Suprapubic skin (tissue), 4 donors: ENCODE measurements at places on chromosomes 3 and 15.

- no peaks in the 10 kb centered on the region for H3K36me3 ChIP-seq
- peaks cover 12% of the 10 kb centered on the region for H3K4me1 ChIP-seq
- H3K27me3 ChIP-seq, result no peaks in the 10 kb centered on the region
- no peak overlapping the region for H3K4me3 ChIP-seq
These were observed 173.2 kb downstream of the CHDH start for GRCh38 chr3:53672981-53673380.

DNA sequence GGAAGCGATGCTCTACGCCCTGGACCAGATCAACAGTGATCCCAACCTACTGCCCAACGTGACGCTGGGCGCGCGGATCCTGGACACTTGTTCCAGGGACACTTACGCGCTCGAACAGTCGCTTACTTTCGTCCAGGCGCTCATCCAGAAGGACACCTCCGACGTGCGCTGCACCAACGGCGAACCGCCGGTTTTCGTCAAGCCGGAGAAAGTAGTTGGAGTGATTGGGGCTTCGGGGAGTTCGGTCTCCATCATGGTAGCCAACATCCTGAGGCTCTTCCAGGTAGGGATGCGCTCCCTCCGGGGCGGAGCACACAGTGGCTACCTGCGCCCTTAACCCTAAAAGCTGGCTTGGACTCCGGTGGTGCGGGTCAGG, 698 bp downstream of the GRM7 start:
- H3K4me1 ChIP-seq, result peaks cover 21% of the 10 kb centered on the region
- DNase-seq, result no peak
- peaks cover 51% of the 10 kb centered on the region for H3K27me3 ChIP-seq
- H3K4me3 ChIP-seq, result peak overlapping the region; percentile 39

- no peak for DNase-seq
- H3K36me3 ChIP-seq, result no peaks in the 10 kb centered on the region
- no peak overlapping the region for H3K4me3 ChIP-seq
- no peaks in the 10 kb centered on the region for H3K4me1 ChIP-seq
- H3K27me3 ChIP-seq, result no peaks in the 10 kb centered on the region
These were observed 5.9 kb upstream of the ABHD10 start for GRCh38 chr3:111972891-111973290.

DNA sequence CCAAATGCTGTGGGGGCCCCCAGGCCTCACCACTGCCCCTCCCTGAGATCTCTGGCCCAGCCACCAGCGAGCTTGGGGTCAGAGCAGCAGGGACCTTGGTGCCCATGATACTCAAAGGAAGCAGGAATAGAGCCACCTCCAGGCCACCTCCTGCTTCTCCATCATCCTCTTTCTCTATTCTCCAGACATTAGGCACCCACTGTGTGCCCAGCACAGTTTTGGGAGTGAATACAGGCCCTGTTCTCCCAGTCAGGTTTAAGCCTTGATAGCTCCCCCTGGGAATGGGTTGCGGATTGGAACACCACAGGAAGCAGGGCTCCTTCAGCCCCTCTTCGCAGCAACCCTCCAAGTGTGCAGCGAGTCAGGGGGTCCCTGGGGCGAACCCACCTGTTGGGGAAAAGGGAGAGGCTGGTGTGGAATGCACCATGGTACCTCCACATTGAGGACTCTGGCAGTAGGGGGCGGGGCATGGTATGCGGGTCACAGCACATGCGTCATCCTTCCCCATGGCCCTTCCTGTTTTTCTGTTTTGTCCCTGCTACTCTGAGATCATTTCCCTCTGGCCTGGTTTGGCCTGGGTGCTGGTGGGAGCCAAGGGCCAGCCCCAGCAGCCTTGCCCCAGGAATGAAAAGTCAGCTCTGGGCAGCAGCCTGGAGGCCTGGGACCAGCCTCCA, 14.2 kb upstream of the SEMA3B start:
- H3K4me3 ChIP-seq, result no peak overlapping the region
- peaks cover 65% of the 10 kb centered on the region for H3K4me1 ChIP-seq
- peak; percentile 87 for DNase-seq
- peak overlapping the region; percentile 79 for H3K27ac ChIP-seq
